ENCODE measurements at places on chromosomes 13 and 19. TPM values are rescaled to one million over a fixed set of nuclear protein-coding genes. Genes with fewer than 3 reads are reported as not detected.

DNA sequence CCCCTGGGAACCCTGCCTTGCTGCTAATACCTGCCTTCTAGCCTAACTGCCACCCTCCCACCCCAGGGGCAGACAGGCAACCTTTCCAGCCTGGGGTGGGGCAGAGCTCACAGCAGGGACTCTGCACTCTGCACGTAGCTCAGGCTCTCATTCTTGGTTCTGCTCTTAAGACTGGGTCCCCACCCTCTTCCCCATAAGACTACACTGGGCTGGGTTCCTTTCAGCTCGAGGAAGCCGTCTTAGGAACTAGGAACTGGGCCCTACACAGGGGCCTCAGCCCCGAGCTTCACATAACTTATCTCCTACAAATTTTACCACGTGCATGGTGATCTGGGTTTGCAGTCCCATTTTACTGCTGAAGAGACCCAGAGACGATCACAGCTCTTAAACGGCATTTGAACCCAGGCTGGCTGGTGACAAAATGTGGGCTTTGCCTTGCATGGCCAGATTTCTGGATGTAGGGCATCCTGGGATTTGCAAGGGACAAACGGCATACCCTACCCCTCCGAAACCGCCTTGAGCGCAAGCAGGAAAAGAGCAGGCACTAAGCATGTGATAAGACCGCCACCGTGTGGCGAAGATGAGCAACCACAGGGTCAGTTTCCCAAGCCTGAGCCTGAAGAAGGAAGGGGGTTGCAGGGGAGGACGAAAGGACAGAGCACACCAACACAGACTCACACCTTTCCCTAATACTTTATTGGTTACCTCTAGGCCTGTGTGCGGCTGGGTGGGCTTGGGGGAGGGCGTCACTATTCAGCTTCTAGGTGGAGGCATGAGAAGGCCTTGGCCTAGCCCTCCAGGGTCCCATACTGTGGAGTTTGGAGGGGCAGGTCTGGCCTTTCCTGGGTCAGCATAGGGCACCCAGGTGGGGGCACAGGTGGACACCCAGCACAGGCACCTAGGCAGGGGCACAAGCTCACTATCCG lies 5.1 kb downstream of the JUNB start:
- DNase-seq: peak; percentile 79

- no peak for DNase-seq
Measured at GRCh38 chr13:97798836-97799235, 154.6 kb upstream of the IPO5 start.

DNA sequence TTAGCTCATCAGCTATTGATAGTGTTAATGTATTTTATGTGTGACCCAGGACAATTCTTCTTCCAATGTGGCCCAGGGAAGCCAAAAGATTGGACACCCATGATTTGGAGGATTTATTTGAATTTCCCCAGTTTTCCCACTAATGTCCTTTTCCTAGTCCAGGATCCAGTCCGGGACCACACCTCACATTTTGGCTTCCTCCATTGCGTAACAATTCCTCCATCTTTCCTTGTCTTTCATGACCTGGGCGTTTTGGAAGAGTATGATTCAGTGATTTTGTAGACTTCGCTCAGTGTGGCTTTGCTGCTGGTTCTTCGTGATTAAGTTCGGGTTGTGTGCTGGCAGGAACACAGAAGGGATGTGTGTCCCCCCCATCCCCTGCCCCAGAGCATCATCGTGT lies 3.3 kb upstream of the ATP4A start:
- no peak for DNase-seq

DNA sequence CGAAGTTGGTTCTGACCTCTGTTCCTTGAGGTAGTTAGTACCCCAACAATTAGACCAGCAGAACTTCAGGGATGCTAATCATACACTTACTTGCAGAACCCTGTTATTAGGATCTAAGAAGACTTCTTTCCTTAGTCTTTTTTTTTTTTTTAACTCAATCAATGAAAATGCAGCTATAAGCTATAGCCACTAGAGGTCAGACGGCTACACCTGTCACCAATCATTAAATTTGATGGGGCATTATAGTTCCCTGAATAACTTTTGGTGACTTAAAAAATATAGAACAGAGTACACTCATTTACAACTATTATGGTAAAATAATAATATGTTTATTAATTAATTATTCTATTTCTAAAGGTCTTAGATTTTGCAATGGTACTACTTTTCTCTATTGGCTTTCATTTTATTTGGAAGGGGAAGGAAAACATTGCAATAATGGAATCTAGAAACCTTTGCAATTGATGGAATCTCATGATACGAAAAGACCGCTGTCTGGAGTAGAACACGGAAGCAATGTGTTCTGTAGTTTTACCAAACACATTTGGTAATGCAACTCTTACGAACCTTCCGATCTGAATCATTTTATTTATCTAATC lies 483.2 kb downstream of the DIAPH3 start:
- no peak for DNase-seq

DNA sequence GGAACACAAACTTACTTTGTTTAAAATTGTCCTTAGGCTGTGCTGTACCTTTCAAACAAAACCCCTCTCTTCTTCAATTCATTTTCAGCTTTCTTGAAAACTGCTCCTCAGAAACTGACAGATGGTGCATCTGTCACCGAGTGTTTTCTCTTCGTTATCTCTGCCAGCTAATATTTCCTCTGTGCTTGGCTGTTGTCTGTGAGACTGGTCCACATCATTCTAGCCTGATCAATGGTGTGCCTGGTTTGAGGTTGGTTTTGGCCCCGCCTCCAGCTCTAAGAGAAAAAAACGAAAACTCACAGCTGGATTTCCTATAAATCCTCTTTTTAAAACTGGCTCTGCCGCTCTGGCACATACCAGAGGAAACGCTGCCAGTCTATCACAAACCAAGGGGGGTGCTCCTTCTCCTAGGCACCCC lies 79.7 kb downstream of the STARD13 start:
- DNase-seq: no peak

The OR10H1 gene
- total RNA-seq: 0.08 TPM

The TEAD2 gene
- not detected for total RNA-seq

The SHISA7 gene
- not detected for total RNA-seq

The PRRG2 gene
- total RNA-seq: 0.78 TPM

The CEACAM16 gene
- not detected for total RNA-seq

Measured in CD4-positive, alpha-beta T cell (primary cell).